GDM1 (cell line): ENCODE measurements at places on chromosomes 1 and 21.

DNA sequence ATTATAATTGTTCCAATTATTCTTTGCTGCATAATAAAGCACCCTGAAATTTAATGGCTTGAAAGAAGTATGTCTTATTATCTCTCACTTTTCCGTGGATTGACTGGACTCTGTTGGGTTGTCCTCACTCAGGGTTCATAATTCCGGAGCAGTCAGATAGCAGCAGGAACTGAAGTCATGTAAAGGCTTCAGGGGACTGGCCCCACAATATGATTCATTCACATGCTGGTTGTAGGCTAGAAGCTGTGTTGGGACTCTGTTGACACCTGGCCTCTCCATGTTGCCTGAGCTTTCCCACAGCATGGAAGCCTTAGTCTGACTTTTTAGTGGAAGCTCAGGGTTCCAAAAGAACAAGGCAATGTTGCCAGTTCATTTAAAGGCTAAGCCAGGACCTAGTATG, 367.1 kb upstream of the ADGRL2 start:
- DNase-seq = no peak

GRCh38 chr1:84991097-84991920, 5.6 kb downstream of the MCOLN2 start:
- no peak for DNase-seq

- no peak for DNase-seq
Measured at GRCh38 chr1:94940738-94941137, 13.8 kb upstream of the CNN3 start.

GRCh38 chr1:43526002-43526401, 4.7 kb upstream of the PTPRF start:
- no peak for DNase-seq

GRCh38 chr1:161549652-161550051, at the start of gene FCGR3A:
Gene FCGR3A (minus strand): TSS chr1:161549818. CDS start chr1:161549736, 82 bp downstream.
- no peak for DNase-seq

GRCh38 chr1:68131261-68131660, 80.8 kb upstream of the DIRAS3 start:
- DNase-seq = no peak

- DNase-seq = no peak
Measured at GRCh38 chr1:94178901-94179300, 58.0 kb upstream of the ABCA4 start.

DNA sequence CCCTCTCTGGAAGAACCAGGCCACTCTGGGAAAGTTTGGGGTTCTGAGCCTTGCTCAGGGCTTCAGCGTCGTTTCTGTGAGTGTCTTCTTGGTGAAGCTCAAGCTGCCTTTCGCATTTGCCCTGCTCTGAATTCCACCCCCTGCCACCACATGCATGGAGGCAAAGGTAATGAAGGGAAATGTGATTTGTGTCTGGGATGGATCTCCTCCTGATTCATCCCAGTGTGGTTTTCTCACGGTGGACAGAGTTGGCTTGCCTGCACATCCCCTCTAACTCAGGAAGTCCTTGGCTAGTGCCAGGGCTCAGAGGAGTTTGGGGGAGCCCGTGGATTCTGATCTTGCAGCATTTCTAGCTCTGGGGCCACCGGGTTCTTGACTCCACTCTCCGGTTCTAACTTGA, 173.6 kb upstream of the RAB4A start:
- DNase-seq = no peak

- no peak for DNase-seq
Measured at GRCh38 chr1:46489169-46489637, 433 bp upstream of the DMBX1 start.

DNA sequence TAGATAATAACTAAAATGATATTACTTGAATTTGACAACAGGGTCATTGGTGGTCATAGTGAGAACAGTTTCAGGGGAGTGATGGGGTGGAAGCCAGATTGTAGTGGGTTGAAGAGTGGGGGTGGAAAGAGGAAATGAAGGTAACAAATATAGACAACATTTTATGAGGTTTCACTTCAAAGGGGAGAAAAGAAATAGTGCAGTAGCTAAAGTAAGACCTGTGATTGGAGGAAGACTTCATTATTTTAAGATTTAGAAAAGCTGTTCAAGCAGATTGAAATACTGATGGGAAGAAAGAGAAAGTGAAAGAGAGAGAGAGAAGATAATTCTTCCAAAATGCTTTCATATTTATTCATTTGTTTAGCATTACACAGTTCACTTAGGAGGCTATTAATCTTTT, 52.0 kb upstream of the KCNA3 start:
- no peak for DNase-seq

DNA sequence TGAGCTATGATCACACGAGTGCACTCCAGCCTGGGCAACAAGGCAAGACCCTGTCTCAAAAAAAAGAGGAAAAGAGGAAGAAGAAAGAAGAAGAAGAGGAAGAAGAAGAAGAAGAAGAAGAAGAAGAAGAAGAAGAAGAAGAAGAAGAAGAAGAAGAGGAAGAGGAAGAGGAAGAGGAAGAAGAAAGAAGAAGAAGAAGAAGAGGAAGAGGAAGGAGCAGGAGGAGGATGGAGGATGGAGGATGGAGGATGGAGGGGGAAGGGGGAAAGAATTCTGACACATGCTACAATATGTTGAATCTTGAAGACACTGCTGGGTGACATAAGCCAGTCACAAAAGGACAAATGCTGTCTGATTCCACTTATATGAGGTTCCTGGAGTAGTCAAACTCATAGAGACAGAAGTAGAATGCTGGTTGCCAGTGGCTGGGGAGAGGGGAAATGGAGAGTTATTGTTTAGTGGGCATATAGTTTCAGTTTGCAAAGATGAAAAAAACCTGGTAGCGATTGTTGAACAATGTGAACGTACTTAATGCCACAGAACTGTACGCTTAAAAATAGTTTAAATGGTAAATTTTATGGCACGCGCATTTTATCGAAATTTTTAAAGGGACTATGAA, 47.3 kb upstream of the COA6 start:
- DNase-seq = no peak

DNA sequence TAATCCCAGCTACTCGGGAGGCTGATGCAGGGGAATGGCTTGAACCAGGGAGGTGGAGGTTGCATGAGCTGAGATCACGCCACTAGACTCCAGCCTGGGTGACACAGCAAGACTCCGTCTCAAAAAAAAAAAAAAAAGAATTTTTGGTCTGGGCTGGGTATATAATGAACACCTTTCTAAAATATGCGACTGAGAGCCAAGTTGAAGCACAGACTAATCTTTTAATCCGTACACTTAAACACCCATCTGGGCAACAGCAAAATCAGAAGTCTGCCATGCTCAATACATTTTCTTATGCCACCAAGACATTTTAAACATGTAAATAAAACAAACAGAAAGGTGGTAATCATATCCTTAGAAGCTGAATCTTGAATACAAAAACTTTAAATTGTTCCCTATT, 31.6 kb upstream of the ABCB10 start:
- no peak for DNase-seq

- DNase-seq = no peak
Measured at GRCh38 chr1:44168520-44169098, 27.2 kb upstream of the KLF18 start.

DNA sequence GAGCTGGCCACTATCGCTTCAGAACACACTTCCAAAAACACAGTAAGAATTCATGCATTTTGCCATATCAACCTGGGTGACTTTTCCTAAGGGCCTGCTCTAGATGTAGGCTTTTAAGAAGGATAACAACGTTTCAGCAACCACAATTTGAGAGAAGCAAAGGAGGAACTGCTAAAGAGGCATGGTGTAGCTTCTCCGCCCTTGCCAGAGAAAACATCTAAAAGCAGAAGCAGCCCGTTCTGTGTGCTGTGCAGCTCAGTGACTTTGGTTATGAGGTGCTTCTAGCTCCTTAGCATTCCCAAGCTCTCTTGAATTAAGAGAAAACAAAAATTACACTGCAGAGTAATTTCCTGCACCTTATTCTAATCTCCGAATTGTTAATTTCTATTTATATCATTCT, 2.7 kb downstream of the PER3 start:
- DNase-seq = peak; percentile 2

- DNase-seq = no peak
Measured at GRCh38 chr21:24259241-24259640, 1348.0 kb downstream of the MRPL39 start.

DNA sequence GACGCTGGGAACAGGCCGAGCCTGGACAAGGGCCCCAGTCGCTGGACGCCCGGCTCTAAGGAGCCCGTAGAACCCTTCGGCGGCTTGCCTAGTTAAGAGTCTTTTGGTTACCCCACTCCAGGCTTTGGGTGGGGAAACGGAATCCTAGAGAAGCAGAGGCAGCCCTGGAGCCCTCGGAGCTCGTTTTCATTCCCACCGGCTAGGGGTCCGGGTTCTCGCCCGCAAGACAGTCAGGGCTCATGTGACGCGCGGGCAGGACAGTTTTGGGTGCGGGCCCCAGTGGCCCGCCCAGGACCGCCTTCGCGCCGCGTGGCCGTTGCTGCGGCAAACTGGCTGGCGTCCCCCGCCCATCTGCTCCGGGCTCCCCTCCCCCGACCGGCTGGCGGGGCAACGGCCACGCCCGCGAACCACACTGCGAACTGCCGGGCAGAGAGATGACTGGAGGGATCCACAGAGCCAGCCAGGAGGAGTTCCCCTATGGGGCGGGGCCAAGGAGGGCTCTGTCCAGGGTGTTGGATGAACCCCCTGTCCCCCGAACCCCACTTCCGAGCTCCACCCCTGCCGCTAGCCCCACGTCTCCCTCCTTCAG, 829 bp upstream of the HES2 start:
- no peak for DNase-seq

DNA sequence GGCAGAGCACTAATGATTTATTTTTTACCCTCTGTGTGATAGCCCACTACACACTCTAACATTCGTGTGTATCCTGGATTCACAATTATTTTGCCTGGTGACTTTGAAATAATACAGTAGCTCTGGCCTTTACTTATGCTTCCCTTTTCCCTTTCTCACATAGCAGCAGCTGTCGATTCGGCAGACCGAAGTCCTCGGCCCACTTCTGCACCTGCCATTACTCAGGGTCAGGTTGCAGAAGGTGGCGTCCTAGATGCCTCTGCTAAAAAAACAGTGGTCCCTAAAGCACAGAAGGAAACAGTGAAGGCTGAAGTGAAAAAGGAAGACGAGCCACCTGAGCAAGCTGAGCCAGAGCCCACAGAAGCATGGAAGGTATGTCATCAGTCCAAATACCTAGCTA, 70.8 kb downstream of the TMEM200B start:
- no peak for DNase-seq

- DNase-seq = no peak
Measured at GRCh38 chr21:38310646-38311485, 54.1 kb downstream of the KCNJ15 start.
